Activated B cell treated with CpG ODN at 0.5 μM for 24 hours (primary cell): ENCODE measurements at places on chromosomes 11 and 22. TPM values are rescaled to one million over a fixed set of nuclear protein-coding genes. Genes with fewer than 3 reads are reported as not detected.

DNA sequence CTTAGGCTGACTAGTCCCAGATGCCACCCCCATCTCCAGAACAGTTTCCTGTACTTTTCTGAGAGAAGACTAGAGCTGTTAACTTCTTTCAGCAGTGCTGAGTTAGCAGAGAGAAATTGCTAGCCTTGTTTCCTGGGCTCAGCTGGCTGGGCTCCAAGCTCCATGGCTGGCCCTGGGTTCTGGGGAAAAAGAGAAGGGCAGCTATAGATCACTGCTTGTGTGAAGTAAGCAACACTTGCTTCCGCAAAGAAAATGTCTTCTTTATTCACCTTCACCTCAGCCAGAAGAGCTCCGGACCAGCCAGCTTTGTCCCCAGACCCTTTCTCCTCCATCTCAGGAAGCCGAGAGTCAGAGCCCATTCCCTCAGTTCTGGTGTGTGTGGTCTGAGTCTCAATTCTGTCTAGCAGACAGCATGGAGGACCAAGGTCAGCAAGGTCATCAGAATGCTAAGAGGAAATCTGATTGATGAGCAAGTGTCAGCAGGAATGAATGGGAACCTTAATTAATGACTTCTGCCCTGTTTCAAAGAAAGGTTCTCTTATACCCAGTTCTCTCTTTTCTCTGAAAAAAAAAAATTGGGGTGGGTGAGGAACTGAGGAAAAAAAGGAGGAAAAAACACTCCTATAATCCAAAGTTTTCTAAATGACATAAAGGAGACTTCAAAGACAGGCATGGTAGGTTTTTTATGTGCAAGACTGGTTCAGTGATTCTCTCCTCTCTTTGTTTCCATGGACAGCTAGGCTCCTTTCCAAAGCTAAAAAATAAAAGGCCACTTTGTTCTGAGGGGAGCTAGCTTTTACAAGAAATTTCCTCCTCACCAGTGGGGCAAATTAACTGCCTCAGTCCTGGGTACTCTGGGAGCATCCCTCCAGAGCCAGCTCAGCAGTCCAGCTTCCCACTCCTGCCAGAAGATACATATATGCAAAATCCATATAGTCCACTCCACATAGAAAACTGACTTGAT lies 63.6 kb upstream of the FAM181B start:
- no peak for DNase-seq

Gene BTG4
- not detected in 2 replicates for total RNA-seq

GRCh38 chr11:35011389-35011788 lies 95.0 kb downstream of the PDHX start:
- no peak for DNase-seq

Gene KDM4E
- not detected in 2 replicates for total RNA-seq

DNA sequence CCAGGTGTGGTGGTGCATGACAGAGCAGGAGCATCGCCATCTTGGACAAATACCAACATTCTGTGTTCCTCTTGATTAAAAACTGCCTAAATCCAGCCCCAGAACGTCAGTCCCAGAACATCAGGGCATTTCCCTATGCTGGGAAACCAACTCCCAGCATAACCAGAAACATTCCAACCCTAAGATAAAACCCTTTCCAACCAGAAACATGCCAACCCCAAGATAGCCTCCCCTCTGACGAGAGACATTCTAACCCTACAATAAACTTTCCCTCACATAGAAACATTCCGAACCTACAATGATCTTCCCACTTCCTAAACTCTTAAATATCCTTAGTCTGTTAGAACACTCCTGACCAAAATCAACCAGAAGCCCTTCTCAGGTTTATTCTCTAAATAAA lies 11.6 kb downstream of the PLAAT4 start:
- no peak for DNase-seq

Gene RAG1
- 0.10 and 0.24 TPM in 2 replicates for total RNA-seq

DNA sequence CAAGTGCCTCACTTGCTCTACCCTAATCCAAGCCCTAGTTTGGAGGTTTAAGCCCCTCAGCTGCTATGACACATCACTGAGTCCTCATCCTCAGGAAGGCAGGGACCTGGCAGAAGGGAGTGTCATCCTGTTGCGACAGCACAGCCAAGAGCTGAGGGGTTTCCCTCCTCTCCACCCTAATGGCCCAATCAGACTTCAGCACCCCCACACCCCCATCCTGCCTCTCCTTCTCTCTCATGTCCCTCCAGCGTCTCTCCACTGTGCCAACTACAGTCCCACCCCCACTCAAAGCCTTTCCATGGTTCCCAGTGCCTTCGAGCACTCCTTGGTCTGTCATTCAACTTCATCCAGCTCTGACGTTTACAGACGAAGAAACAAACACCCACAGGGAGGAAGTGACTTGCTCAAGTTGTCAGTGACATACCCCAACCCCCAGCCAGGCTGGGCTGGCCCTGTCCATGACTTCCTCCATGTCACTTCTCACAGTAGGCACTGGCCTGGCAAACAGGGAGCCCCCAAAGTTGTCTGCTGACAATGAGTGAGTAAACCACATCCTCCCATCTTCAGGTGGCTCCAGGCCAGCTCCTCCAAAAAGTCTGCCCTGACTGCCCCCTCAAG lies 15.6 kb downstream of the ARAP1 start:
- DNase-seq = peak; percentile 47

Gene GTSE1
- total RNA-seq = 0.34 and 0.95 TPM in 2 replicates

- DNase-seq = no peak
Observed at GRCh38 chr11:122755941-122756340, 82.4 kb upstream of the CRTAM start.

DNA sequence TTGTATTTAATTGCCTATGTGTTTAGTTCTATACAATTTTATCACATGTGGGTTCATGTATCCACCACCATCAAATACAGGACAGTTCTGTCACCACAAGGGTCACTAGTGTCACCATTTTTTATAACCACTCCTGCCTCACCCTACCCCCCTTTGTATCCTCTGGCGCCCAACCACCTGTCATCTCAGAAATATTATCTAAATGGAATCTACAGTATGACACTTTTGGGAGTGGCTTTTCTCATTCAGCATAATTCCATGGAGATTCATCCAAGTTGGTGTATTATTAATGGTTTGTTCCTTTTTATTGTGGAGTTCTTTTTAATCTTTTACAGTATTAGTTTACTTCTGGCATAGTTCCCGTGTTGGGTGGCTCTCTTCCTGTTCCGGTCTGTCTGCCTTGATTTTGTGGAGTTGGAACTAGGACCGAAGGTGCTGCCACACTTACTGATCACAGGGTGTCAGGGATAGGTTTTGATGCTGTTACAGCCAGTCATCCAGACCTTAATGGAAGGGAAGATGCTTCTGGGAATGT lies 58.5 kb downstream of the TNRC6B start:
- no peak for DNase-seq

Gene IL18
- 0.34 and 1.00 TPM in 2 replicates for total RNA-seq

Gene GLYATL1B
- not detected in 2 replicates for total RNA-seq

Gene FAT3
- total RNA-seq = not detected in 2 replicates

DNA sequence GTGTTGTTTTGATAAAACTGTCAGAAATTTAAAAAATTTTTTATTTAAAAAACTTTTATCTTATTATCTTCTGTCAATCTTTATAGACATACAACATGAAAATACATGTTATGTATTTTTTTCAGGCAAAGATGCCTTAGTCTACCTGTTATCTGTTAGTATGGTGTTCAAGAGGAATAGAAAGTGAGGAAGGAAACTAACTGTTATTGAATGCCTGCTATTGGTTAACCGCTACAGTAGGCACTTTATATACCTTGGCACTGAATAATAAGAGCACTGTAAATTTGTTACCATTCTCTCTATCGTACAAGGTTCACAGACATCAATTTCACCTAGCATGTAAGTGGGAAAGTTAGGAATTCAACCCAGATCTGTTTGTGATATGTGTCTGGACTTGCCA lies 272.1 kb upstream of the CCDC90B start:
- DNase-seq = no peak
